Cerebellar cortex (tissue), 1 donor: ENCODE measurements at places on chromosomes 16 and 17.
A peak's percentile ranks its signal among the peaks of the same experiment; 100 is the strongest.

GRCh38 chr16:16014329-16015224 lies 65.2 kb downstream of the ABCC1 start:
- DNase-seq: no peak

DNA sequence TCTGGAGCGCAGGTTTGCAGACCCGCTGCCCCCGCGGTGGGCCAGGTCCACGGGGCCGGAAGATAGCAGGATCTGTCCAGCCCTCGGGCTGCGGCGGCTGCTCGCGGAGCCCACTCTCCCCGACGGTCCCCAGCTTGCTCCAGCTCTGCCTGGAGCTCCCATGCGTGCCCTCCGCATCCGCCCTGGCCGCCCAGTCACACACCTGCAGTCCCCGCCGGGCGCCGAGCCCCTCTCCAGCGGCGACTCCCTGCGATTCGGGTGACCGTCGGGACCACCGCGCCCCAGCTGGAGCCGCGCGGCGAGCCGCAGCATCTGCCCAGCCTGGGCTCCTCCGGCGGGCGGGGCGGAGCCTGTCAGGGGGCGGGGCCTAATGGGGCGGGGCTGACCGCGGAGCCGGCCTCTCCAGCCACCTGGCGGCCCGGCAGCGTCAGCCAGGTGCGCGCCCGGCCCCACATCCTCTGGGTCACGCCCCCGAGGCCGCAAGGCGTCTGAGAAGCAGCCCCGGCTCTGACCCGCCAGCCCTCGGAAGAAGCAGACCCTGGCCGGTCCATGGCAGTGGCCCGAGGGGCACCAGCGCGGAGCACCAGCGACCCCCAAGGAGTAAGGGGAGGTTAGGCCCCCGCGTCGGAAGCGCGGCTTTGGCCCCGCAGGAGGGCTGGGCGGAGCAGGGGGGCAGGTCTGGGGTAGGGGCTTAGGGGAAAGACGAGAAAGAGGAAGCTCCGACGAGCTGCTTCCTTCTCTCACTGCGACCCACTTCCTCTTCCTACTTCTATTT lies at the start of gene PIK3R5:
PIK3R5 (minus strand) TSS at position 314 of the 775 bp plus-strand sequence. CDS start 54,213 bp downstream, outside the sequence.
- no peak for DNase-seq

DNA sequence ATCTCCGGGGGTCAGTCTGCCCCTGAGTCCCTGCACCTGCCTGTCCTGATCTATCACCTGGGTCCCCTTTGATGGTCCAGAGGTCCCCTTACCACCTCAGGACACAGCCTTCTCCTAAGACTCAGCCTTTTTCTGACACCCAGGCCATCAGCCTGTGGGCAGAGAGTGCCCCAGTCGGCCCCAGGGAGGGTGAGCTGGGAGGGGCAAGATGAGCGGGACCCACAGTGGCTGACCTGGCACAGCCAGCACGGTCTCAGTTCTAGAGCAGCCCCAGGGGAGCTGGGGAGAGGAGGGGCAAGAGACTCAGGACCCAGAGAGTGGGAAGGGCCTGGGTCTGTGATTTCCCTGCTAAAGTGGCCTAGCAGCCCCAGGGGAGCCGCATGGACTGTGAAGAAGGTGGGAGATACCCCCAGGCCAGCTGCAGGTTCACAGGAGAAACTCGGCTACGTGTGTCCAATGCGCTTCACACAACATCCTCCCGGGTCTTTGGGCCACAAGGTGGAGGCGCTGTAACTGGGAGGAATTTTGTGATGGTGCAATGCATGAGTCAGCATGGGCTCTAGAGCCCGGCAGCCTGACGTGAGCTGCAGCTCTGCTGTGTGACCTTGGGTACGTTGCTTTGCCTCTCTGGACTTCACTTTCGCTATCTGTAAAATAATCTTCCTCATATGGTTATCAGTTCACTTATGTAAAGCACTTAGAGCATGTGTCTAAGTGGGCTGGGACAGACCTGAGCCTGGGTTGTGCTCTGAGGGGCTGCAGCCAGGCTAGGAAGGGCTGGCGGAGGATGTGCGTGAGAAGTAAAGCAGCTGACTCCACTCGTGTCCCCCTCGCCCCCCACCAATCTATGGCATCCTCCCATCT lies 67.2 kb upstream of the LHX1 start:
- DNase-seq: no peak

- no peak for DNase-seq
Measured at GRCh38 chr16:80164966-80165550, 375.7 kb upstream of the DYNLRB2 start.

DNA sequence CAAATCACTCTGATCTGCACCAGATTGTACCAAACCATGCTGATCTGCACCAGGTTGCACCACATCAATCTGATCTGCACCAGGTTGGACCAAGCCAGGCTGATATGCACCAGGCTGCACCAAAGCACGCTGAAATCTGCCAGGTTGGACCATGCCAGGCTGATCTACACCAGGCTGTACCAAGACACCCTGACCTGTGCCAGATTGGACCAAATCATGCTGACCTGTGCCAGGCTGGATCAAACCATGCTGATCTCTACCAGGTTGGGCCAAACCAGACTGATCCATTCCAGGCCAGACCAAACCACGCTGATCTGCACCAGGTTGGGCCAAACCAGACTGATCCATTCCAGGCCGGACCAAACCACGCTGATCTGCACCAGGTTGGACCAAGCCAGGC lies 15.5 kb downstream of the QRICH2 start:
- DNase-seq: peak; percentile 27

DNA sequence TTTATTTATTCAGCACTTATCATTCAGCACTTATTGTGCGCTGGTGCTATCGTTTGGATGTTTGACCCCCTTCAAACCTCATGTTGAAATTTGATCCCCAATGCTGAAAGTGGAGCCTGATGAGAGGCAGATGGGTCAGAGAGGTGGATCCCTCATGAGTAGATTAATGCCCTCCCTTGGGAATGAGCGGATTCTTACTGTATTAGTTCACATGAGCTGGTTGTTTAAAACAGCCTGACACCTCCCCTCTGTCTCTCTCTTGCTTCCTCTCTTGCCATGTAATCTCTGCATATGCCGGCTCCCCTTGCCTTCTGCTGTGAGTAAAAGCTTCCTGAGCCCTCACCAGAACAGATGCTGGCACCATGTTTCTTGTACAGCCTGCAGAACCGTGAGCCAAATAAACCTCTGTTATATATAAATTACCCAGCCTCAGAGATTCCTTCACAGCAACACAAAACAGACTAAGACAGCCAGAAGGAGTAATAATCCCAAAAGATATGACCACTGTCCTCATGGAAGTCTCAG lies 111.1 kb downstream of the CACNG3 start:
- no peak for DNase-seq

DNA sequence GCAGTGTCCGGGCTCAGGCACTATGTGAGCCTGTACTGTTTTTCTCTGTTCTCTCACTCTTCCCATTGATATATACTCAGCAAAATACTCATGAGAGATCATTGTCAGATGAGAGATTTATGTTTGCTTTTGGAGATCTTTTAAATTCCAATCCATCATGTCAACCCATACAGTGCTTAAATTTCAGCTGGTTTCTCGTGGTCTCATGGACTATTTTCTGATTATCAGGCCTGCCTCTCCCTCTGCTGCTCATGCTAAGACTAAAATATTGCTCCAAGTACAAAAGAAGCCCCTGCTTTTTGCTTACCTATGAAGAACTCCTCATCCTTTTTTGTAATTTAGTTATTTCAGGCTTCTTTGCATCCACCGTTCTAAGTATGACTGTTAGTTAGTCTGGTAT lies 547.2 kb downstream of the KCNJ2 start:
- no peak for DNase-seq

DNA sequence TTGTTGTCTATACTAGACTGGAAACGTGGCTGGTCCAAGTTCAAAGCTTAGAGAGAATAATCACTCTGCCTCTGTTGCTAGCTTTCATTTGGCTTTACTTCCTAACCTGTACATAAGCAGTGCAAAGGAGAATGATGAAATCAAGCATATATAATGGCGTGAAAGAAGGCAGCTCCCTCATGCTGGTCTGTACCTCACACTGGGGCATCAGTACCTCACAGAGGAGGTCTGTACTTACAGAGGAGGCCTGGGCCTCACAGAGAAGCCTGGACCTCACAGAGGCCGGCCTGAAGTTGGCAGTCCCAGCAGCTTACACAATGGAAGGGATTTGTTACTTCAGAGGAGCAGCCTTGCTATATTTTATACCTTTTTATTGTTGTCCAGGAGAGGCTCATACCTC lies 53.3 kb upstream of the MSI2 start:
- no peak for DNase-seq

- peak; percentile 42 for DNase-seq
Measured at GRCh38 chr17:31391496-31391949, at the start of gene RAB11FIP4. TSS of gene RAB11FIP4 (plus strand) at chr17:31391675. CDS start at chr17:31391853, 178 bp downstream.

GRCh38 chr17:13395346-13395745 lies 206.4 kb downstream of the HS3ST3A1 start:
- DNase-seq: no peak

GRCh38 chr17:68732301-68732749 lies 131.2 kb upstream of the FAM20A start:
- DNase-seq: no peak

DNA sequence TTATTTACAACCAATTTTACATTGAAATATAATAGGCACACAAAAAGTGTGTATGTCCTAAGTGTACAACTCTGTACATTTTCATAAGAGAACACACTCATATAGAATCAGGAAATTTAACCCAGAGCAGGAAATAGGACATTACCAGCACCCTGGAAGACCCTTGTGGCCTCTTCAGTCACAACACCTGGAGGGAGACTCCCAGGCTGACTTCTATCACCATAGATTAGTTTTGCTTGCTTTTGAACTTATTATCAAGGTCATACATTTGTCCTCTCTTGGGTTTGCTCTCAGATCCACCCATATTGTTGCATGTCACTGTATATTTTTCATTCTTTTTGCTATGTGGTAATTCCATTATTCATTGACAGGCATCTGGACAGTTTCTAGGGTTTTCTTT lies 5.8 kb downstream of the RIPOR1 start:
- no peak for DNase-seq

- DNase-seq: no peak
Measured at GRCh38 chr17:81388091-81388611, 7.1 kb upstream of the BAHCC1 start.

DNA sequence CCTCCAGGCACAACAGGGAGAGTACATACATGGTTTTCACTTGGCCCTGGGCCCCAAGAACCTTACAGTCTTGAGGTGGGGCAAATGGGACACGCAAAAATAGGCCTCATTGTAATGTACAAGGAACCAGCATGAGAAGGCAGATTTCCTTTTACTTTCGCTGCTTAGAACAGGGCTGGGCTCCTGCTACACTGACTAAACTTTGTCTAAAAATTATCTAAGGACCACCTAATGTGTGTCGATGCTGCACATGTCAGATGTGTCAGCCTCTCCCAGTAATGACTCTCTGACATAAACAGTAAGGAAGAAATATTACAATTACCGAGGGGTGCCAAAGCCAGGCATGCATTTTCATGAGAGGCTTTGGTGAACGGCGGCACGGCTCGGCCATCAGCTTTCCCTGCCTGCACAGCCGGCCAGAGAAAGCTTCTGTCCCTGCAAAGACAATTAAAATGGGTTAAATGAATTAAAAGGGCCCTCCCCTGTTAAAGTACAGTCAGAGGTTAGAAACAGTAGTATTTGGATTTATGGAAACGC lies 224.2 kb upstream of the IRX3 start:
- no peak for DNase-seq

GRCh38 chr17:60395508-60396065 lies 3.7 kb upstream of the USP32 start:
- no peak for DNase-seq

DNA sequence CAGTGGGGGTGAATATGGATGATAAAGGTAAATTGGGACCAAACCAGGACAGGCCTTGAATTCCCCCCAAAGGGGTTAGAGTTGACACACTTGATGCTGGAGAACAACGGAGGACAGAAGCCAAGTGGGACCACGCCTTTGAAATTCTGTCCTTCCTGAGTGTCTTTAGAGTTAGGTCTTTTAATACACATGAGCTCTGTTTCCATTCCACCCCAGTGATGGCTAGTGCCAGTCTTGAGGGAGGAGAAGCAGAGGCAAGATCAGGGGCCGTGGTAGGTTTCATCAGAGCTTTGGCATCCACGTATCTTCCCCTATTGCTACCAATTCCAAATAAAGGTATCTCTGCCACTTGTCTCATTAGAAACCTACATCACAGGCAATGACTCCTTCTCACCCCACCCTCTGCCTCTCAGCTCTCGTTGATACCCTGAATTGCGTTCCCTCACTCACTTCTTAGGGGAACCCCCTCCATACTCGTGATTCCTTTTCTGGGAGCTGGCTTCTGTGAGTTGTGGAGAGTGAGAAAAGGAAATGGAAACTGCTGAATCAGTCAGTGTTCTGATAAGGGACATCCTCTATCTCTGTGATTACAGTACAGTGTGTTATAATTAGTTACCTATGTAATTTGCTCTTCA lies 2.4 kb upstream of the CCL3L1 start:
- no peak for DNase-seq

DNA sequence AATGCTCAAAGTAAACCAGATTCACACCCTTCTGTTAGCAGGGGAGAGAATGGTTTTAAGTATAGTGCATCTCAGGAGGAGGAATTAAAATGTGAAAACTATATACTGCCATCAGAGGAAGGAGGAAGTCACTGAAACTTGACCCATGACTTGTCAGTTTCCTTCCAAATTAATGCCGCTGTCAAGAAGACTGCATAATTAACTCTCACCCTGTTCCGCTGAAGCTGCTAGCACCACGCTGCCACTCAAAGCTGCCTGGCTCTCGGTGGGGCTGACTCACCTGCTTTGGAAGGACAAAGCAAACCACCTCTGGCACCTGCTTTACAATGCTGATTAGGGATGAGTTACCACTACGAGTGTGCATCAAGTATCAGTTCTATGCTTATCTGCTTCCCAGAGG lies 37.8 kb upstream of the ULK2 start:
- DNase-seq: no peak

GRCh38 chr16:4654964-4655590 lies 30.5 kb downstream of the MGRN1 start:
- DNase-seq: no peak

GRCh38 chr17:43342589-43342890 lies 56.3 kb upstream of the ARL4D start:
- DNase-seq: no peak

DNA sequence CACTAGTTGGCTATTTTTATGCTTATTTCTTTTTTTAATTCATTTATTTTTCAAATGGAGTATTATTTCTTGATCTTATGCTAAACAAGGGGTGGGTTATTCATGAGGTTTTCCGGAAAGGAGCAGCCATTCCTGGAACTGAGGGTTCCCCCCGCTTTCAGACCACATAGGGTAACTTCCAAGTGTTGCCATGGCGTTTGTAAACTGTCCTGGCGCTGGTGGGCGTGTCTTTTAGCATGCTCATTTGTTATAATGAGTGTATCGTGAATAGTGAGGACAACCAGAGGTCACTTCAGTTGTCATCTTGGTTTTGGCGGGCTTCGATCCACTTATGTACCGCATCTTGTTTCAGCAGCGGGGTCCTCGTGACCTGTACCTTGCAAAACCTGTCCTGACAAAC lies 29.6 kb upstream of the ASGR2 start:
- no peak for DNase-seq

- DNase-seq: no peak
Measured at GRCh38 chr16:12300490-12300889, 324.0 kb downstream of the SNX29 start.

GRCh38 chr17:21241564-21241963 lies 11.6 kb downstream of the NATD1 start:
- DNase-seq: no peak
